ENCODE measurements at places on chromosomes 4 and X. TPM values are rescaled to one million over a fixed set of nuclear protein-coding genes. Genes with fewer than 3 reads are reported as not detected.

The PRPS2 gene
- 22.7 TPM for total RNA-seq

DNA sequence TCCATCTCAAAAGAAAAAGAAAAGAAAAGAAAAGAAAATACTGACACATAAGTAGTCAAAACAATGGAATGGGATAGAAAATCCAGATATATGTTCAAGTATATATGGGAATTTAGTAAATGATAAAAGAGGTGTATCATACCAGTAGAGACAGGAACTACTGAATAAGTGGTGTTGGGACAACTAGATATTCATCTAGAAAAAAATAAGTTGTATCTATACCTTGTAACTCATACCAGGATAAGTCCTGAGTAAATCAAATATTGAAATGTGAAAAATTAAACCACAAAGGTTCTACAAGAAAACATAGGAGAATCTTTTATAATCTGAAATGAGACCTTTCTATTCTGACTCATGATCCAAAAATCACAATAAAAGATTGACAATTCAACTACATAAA is 58.5 kb downstream of the RBM47 start:
- DNase-seq = no peak

GRCh38 chr4:112882286-112882685 is 167.2 kb upstream of the ANK2 start:
- DNase-seq = no peak

GRCh38 chr4:112765317-112765974 is 128.5 kb downstream of the LARP7 start:
- DNase-seq = no peak

The HSFX2 gene
- total RNA-seq = not detected

- no peak for DNase-seq
Measured at GRCh38 chr4:154741922-154742850, 1.6 kb upstream of the LRAT start.

The TMPRSS11B gene
- total RNA-seq = not detected

DNA sequence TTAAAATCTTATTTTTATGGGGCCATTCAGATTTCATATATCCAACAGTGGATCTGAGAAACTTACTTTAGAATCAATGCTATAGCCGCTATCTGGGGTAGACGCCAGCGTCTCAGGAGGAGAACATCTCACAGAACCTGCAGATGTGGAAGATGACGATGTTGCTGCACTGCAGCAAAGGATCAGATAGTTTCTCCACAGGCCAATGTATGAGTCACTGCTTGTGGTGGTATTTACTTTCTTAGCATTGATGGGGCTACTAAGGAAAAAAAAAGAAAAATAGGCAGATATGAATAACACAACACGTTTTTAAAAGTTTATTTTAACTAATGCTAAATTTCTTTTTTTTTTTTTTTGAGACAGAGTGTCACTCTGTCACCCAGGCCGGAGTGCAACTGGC is 85.9 kb downstream of the ZAR1 start:
- no peak for DNase-seq

GRCh38 chr4:68963374-68963773 is 11.8 kb upstream of the UGT2A3 start:
- no peak for DNase-seq

DNA sequence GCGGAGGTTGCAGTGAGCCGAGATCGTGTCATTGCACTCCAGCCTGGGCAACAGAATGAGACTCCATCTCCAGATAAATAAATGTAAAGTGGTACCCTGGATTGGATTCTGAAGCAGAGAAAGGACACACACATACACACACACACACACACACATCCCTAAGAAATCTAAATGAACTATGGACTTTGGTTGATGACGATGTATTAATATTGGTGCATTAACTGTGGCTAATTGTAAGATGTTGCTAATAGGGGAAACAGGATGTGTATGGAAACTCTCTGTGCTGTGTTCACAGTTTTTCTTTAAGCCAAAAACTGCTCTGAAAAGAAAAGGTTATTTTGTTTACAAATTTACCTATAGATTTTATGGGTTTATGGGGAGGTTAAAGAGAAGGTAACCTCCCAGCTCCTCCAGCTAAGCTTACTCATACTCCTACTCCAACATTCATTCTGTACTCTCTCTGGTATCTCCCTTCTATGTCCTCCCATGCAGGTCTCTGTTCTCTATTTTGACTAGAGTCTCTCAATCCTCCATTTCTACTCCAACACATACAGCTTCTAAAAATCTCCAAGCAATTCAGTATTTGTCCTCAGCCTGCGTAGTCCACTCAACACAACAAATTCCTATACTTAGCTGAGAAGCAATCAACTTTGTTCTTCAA is 46.5 kb upstream of the RELL1 start:
- no peak for DNase-seq

The MXRA5 gene
- 3.2 TPM for total RNA-seq

DNA sequence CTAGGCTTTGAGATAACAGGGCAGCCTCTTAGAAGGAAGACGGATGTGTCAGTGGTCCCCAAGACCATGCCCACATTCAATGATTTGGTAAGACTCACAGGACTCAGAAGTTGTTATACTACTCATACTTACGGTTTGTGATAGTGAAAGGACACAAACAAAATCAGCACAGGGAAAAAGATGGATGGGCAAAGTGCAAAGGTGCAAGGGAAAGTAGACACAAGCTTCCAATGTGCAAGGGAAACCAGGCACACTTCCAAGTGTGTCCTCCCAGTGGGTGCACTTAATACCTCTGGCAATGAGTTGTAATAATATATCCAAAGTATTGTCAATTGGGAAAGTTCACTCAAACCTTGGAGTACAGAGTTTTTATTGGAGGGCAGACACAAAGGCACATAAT is 53.8 kb upstream of the VCX start:
- no peak for DNase-seq
